ENCODE measurements at places on chromosomes 4 and X.
A peak's percentile ranks its signal among the peaks of the same experiment; 100 is the strongest.

GRCh38 chrX:46463682-46464081 lies 81.5 kb downstream of the ZNF674 start:
- DNase-seq = no peak

GRCh38 chr4:83780053-83780733 lies 244.3 kb downstream of the GPAT3 start:
- no peak for DNase-seq

GRCh38 chrX:15854080-15854655 lies 445 bp downstream of the AP1S2 start:
- DNase-seq = peak; percentile 7

DNA sequence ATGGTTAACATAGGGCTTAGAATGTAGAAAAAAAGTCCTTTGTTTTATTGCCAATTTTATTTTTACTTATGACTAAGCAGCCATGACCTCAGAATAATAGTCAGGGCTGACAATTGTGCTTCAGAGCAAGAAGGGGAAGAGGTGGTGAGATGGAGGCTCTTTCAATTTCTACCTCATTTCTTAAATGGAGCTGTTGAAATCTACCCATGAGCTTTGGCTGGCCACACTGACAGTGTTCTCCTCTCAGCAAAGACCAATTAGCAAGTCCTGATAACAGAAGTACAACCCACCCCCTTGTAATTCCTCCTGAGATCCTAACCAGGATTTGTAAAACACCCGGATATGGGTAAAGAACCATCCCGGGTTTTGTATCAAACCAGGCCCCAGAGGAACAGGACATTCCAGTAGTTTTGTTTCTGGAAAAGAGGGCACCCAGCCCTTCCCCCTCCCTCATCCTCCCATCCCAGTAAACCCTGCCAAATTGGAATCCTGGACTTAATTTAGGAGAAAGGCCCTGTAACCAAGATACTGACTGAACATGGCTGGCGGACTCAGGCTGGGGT lies at the start of gene HEPH:
HEPH (plus strand) TSS at position 399 of the 563 bp plus-strand sequence. CDS start 6,324 bp downstream, outside the sequence.
- DNase-seq = no peak

GRCh38 chrX:110317061-110317819 lies 645 bp downstream of the AMMECR1 start:
- peak; percentile 3 for DNase-seq

- no peak for DNase-seq
These were observed 150.1 kb upstream of the CASK start for GRCh38 chrX:42073448-42073847.

Data from activated CD4-positive, alpha-beta T cell treated with anti-CD3 and anti-CD28 coated beads, Interleukin-2, amount 50 U/mL, for 4 hours (primary cell).